ENCODE measurements at places on chromosomes 1 and 21.

GRCh38 chr21:42793774-42794173, 85.6 kb downstream of the WDR4 start:
- no peak for DNase-seq

DNA sequence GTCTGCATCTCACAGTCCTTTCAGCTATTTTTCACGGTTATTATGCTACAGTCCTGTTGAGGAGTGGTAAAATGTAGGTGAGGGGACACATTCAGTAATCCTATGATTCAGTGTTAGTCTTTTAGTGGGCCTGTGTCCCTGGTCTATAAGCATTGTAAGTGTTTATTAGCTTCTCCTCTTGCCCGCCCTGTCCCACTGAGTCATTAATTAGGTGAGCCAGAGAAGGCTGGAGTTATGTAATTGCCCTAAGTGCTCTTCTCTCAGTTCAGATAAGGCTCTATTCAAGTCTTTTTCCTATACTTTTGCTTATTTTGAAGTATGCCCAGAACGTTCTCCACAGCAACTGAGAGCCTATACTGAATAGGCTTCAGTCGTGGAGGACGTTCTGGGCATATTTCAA, 76.3 kb upstream of the ZRANB2 start:
- no peak for DNase-seq

DNA sequence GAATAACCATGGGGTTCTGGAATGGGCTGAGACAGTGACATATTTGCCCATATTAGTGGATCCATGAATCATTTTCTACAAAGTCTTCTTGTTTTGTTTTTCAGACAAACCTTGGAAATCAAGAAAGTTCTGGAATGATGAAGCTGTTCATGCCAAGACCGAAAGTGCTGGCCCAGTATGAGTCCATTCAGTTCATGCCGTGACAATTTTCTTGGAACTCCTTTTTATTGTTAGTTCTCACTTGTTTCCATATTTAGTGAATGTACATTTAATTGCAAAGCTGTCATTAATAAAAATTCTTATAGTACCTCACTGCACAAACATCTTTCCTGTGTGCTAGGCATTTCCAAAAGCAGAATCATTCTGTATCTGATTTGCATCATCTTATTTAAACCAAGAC, 100.6 kb upstream of the KCNJ15 start:
- DNase-seq, result no peak

DNA sequence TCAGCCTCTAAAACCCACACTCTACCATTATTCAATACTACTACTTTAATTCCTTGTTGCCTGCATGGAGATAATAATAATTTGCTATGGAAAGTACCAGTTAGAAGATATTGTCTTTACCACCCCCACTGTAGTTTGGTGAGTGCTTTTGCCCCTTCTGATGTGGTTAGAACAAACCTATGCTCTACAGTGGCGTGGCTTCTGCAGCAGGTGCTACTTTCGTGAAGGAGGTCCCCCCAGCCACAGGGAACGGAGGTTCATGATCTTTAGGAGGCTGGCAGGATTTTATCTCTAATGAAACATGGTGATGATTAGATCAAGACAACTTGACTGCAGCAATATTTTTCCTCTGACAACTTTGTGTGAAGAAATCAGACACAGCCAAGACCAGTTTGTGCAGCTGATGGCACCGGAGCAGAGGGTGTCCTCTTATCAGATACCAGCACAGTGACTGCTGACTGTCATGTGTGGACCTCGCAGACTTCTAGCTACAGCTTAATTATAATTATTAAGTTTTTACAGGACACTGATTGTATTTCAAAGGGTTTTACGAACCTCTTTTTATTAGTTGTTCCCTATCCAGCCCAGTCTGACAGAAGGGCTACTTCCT, 10.7 kb upstream of the TCHH start:
- DNase-seq, result no peak

DNA sequence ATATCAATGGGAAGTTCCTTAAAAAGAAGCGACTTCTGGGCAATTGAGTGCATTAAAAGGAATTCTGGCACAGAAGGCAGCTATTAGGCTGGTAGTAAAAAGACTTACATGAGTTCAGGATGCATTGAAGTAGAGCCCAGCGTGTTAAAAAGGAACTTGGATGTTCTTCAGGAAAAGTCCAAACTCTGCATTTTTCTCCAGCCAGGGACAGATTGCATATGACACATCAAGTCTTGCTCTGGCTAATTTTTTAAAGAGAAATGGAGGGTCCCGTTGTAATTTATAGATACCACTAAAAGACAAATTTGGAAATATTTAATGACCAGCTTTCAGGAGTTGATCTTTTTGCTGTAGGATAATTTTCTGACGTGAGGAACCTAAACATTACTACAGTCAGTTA, 1.2 kb downstream of the TPRG1L start:
- DNase-seq, result no peak

- no peak for DNase-seq
Observed at GRCh38 chr21:15005391-15005790, 59.4 kb downstream of the NRIP1 start.

- peak; percentile 29 for DNase-seq
Observed at GRCh38 chr1:202274611-202275010, 67.1 kb downstream of the UBE2T start.

DNA sequence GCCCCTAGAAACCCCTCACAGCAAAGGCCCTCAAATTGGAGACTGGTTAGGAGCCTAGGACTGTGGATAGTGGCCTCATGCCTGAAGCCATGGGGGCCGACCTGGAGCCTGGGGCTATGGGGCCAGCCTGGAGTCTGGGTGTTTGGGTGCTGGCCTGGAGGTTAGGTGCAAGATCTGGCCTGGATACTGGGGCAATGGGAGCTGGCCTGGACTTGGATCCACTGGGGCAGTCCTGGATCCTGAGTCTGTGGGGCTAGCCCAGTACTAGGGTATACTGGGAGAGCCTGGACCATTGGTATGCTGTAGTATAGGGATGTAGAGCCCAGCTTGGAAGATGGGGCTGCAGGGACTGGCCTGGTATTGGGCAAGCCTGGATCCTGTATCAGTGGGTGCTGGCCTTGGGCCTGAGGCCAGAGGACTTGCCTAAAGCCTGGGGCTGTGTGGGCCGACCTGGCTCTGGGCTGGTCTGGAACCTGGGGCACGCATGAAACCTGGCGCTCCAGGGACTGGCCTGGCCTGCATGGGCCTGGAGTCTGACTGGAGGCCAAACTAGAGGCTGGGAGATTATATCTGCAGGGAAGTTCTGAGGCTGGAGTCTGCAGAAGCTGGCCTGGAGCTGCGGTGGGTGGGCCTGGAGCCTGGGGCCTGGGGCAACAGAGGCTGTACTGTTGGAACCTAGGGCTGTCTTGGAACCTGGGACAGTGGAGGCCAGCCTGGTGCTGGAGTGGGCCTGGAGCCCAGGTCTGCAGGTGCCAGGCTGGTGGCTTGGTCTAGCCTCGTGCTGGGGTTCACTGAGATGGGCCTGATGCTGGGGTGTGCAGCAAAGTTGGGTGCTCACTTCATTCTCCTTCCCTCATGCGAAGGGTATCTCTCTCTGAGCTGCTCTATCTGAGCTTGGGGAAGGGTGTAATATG, 12.6 kb upstream of the DENND1B start:
- no peak for DNase-seq

DNA sequence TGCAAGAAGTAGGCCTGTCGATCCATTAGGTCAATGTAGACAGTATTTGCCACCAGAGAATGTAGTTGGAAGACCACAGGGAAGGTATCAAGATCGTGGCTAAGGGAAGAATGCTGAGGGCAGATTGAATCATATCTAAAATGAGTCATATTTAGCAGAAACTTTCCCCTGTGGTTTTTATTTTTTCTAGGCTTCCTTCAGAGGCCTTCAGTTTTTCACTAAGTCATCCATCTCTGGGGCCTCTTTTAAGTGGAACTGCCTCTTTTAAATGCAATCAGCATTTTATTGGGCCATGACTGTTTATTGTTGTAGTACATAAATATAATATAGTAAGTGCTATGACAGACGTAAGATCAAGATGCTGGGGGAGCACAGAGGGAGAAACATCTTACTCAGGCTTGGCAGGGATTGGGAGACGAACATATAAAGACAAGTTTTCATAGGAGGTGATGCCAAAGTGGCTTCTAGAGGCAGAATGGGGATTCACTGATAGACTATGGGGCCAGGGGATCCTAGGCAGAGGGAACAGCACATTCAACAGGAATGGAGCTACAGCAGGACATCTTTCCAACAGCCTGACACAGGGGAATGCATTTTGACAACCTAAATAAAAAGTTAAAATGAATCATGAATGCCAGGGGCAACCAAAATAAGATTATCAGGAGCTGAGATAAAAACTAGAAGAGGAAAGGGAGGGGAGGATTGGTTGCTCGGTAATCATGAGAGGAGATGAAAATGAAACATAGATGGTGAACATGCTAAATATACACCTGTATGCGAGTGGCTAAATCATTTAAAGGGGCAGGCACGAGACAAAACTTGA, 20.1 kb downstream of the UBE2U start:
- DNase-seq, result no peak

GRCh38 chr1:216643176-216643575, 80.1 kb downstream of the ESRRG start:
- no peak for DNase-seq

DNA sequence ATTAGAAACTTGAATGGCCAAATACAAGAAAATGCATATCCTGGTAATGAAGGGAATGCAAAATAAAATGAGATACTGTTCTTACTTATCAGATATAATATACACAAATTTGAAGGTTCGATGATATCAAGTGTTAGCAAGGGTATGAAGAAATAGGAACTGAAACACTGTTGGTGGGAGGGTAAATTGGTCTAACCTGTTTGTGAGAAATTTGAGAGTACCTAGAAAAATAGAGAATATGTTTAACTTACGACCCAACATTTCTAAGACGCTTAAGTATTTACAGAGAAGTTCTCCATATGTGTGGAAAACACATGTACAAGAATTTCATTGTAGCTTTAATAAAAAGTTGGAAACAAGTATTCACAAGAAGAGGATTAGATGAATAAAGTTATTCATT, 25.9 kb downstream of the ATG4C start:
- DNase-seq, result no peak

GRCh38 chr1:59318271-59318860, 21.5 kb downstream of the FGGY start:
- no peak for DNase-seq

- DNase-seq, result no peak
Observed at GRCh38 chr1:94055459-94056122, 65.4 kb downstream of the ABCA4 start.

DNA sequence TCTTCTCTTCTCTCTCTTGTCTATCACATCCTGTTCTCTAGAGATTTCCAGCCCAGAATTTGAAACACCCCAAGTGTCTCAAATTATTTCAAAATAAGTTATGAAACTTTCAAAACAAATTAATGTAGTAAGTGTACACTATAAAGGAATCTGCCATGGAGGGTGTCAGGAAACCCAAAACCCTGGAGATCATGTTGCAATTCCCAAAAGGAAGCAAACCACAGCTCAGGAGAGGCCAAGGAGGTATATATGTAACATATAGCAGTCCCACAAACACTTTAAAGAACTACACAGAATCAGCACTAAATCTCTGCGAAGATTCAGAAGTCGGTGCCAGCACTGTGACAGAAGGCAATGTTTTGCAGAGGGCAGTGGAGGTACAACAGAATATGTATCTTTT, 26.6 kb downstream of the PTPN14 start:
- no peak for DNase-seq

DNA sequence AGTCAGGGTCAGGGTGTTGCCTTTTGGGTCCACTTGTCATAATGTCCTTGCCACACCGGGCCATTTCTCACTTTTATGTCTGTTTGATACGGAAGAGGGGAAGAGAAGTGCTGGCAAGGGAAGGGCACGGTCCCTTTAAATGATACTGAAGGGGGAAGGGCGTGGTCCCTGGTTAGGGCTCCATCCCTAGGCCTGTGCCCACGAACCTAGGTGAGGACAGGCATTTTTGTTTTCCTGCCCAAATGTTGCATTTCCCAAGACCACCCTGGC, 25.2 kb downstream of the B3GALT5 start:
- DNase-seq, result no peak

DNA sequence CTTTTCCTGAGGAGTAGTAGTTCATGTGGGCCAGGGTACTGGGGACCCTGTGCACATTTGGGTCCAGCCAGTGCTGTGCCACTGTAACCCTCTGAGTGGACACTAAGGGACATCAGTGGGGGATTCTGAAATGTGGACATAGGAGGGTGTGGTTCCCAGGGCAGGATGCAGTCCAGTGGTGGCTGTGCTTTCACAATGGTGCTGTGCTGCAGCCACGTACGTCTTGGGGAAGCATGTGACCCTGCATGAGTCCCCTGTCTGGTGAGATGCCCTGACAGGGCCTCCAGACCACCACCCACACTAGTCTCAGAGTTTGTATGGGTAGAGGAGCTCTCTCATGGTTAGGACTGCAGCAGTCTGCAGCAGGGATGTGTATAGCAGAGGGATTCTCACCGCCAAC, 37.8 kb upstream of the WNT2B start:
- DNase-seq, result no peak

DNA sequence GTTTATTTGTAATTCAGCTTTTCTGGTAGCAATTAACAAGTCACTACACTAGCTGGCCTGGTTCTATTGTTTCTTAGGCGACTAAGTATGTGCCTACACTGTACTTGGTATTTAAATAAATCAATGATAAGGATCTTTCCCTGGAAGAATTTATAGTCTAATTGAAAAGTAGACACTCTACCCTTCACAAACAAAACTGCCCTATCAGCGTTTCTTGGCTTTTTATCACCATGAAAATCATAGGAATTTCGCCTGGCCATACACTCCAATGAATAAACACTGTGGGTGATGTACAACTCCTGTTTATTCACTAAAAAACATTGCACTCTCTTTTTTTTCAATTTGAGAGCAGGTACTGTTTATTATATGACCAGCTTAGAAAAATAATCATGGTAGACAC, 702.9 kb upstream of the ADGRL2 start:
- no peak for DNase-seq

- no peak for DNase-seq
Observed at GRCh38 chr1:218383051-218383450, 37.9 kb downstream of the TGFB2 start.

DNA sequence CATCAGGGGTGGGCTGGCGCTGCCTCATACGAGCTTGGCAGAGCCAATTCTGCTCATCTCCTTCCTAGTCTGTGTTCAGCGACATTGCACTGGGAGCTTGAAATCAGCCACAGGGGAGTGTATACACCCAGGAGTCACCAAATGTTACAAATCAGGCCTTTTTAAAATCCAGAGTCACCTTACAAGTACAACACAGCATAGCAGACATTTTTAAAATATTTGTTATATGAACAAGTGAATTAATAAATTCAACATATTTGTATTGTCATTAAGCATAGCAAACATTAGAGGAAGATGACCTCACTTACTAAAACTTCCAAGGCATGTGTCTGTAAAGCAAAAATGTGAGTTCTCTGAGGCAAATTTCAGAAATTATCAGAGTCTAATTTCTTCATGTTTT, 210.0 kb downstream of the HLX start:
- DNase-seq, result no peak

DNA sequence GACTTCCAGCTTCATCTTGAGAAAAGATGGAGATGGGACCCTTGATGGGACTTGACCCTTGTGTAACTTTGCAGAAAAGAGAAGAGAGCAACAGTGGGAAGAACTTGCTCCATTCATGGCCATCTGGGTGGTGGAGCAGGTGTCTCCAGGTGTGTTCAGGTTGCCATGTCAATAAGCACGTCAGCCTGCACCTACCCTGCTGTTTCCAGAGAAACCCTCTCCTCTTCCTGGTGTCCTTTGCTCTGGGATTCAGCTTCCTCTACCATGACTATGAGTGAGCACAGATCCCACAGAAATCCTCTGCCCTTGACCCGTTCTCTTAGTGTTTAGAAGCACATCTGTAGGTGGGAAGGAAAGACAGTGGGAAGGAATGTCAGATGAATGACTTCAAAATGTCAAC, 21.8 kb upstream of the OTUD3 start:
- DNase-seq, result no peak

Data from T-helper 9 cell (primary cell).